ENCODE measurements at places on chromosomes 5 and 9. TPM values are rescaled to one million over a fixed set of nuclear protein-coding genes. Genes with fewer than 3 reads are reported as not detected.
A peak's percentile ranks its signal among the peaks of the same experiment; 100 is the strongest.

RPP25L gene
- 31.8 TPM for total RNA-seq

FBXO38 gene
- 43.6 TPM for total RNA-seq

CLIC3 gene
- 38.6 TPM for total RNA-seq

WNT8A gene
- not detected for total RNA-seq

RHOBTB3 gene
- total RNA-seq = 76.3 TPM

NEUROG1 gene
- total RNA-seq = 3.7 TPM

PPIC gene
- 23.4 TPM for total RNA-seq

WDR38 gene
- not detected for total RNA-seq

DNAH5 gene
- 1.2 TPM for total RNA-seq

DNA sequence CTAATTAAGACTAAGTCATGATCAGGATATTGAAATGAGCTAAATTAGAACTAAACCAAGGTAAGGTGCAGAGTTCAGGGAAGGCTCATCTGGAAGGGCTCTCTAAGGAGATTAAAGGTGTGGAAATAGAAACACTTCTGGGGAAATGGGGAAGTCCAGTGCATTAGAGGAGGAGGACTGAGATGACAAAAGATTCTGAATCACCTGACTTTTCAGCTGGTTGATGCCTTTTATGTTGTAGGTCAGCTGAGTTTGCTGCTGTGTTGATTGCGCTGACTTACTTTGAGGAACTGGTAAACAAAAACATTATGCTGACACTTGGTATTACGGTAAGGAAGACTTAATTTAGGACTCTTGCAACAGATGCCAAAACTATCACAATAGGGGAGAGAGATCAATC, 23.8 kb downstream of the IFNA5 start:
- no peak for DNase-seq

- DNase-seq = no peak
Observed at GRCh38 chr5:90932052-90932699, 373.6 kb downstream of the ADGRV1 start.

GRCh38 chr9:133770076-133770777, 32.1 kb upstream of the SARDH start:
- DNase-seq = peak; percentile 62

GRCh38 chr5:33892620-33893137, 889 bp upstream of the ADAMTS12 start:
- DNase-seq = no peak

DNA sequence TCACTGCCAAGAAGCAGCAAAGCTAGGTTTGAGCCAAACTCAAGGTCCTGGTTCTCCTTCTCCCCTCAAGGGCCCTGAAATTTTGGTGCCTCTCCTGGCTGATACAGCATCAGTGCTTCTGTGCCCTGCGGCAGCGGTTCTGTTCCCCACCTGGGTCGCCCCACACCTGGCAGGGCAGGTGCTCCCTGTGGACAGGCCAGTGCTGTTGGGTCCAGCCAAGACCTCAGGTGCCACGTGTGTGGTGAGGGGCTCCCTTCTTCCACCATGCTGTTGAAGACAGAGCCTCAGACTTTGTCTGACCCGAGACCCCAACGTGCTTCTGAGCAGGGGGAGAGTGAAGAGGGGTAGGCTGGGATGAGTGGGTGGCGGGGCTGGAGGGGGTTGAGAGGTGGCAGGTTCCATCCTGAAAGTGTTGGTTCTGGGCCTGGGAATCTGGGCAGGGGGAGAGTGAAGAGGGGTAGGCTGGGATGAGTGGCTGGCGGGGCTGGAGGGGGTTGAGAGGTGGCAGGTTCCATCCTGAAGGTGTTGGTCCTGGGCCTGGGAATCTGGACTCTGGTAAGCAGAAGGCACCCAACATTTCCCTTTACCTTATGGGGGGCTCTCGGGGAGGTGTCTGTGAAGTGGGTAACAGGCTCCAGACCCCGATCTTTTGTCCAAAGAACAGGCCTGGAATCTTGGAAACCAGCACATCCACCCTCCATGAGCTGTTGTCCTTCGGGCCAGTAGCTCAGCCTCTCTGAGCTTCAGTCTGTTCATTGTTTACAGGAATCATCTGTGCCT, 2.3 kb downstream of the PLEKHG4B start:
- DNase-seq = no peak

DNA sequence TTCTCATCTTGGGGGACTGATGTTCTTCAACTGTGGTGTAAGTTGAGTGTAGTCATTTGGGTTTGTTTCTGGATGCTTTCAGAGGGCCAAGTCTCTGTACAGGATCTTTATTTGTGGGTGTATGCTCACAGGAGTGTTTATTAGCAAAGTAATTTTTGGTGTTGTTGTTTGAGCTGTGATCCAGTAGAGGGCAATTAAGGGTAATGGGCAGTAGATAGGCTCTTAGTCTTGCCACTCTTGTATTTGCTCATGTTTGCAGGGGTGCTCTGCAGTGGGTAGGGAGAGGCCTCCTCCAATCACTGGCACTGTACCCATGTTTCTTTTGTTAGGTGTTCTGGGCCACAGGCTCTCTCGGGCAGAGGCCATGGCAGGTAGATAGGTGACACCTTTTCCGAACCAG, 45.9 kb upstream of the ITGA2 start:
- no peak for DNase-seq

DNA sequence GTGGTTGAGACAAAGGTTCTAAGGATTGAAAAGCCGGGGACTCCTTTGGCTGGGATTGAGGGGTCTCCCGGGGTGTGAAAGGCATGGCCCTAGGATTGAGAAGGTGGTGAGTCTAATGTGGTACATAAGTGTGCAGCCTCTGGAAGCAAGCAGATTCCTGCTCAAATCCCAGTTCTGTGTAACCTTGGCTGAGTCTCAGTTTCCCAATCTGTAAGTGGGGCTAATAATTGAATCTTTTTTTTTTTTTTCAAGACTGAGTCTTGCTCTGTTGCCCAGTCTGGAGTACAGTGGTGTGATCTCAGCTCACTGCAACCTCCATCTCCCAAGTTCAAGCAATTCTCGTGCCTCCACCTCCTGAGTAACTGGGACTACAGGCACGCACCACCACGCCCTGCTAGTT, 5.9 kb downstream of the SH2D3C start:
- no peak for DNase-seq

DNA sequence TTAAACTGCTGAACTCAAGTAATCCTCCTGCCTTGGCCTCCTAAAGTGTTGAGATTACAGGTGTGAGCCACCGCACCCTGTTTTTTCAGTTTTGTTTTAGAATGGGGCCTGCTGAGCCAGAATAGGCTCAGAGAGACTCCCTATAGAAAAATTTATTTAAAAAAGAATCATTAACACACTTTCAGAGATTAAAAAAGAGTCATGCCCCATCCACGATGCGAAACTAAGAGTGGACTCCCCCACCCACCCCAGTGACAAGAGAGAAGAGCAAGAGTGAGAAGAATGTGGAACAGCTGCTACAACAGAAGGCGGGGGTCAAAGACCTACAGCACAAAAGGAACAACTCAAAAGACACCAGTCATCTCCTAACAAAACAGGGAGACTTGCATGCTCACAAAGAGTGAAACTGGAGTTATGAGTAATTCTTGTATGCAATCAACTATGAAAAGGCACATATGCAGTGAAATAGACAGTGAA, 47.2 kb downstream of the GLDC start:
- no peak for DNase-seq

DNA sequence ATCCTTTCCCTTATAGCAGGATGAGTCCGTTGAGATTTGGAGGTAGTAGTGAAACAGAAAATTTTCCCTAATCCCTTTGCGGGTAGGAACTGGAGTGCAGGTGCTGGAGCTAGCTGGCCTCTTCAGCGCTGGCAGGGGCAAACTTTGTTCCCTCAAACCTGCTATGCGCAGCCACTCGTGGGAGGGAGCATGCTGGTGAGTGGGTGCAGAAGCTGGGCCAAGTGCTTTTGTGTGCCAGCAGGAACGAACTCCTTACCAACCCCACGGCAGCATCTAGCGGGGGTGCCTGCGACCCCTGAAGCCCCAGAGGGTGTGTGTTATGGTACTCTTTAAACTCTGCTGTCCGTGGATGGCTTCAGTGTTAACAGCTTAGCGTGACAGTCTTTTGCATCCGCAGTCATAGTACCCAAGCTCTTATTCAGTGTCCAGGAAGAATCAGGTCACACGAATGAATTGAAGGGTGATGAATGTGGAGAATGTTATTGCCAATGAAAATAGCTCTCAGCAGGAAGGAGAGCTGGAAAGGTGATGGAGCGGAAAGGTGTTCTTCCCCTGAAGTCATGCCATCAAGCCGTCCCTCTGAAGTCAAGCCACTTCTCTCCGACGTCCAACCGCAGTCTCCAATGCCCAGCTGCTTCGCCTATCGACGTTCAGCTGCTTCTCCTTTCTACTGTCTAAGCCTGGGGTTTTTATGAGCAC, 1445.1 kb upstream of the CDH9 start:
- no peak for DNase-seq

DNA sequence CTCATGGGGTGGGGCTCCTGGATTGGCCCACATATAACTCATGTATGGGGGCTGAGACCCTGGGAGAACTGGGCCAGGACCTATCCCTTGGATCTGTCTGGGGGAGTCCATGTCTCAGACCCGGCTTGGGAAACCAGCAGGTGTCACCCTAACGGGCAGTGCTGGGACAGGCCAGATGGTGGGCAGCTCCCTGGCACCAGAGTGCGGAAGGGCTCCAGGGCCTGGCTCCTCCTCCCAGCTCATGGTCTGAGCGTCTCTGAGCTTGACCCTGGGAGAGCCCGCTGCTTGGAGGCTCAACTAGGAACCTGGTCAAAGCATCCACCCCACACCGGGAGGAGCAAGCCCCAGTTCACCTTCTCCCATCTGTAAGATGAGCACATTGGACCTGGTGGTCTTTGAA, 15.5 kb upstream of the NCS1 start:
- DNase-seq = no peak

GRCh38 chr9:806285-807156, 35.0 kb upstream of the DMRT1 start:
- no peak for DNase-seq

DNA sequence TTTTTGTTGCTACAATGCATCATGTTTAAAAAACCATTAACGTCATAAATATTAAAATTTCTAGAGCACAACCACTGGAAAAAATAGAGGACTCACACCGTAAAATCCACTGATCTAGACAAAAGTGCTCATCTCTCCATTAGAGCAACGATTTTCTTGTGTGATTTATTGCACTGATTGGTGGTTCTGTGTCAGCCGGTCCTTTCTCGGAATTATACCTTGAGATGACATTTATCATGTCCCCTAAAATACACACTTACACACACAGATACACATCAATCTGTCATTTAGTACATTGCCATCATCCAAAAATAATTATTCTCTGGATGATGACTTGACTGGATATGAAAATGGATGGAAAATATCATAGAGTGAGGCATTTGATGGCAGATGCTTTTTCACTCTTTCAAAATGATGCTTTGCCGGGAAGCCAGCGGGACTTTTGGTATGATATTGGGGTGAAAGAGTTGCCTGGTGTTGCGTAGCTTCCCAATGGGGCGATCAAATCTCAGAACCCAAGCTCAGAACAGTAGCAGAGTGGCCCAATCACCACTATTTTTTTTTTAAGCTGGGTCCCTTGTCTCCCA, 226.6 kb downstream of the GAS1 start:
- no peak for DNase-seq

DNA sequence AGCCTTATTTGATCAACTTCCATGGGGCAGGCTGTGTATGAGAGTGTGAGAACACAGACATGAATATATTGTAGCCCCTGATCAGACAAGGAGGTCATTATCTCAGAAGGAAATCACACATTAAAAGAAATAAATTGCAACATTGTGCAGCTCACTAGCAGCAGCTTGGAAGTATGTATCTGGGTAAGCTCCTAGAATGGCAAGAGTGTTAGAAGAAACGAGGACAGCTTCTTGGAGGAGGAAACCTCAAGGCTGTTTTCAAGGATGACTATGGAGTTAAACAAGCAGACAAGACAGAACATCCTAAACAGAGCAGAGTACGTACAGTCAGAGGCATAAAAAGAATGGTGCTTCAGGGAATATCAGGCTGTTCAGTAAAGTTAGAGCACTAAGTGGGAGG, 511.0 kb downstream of the SLCO4C1 start:
- DNase-seq = no peak

- DNase-seq = no peak
Observed at GRCh38 chr5:173138707-173139106, 5.6 kb upstream of the BNIP1 start.

DNA sequence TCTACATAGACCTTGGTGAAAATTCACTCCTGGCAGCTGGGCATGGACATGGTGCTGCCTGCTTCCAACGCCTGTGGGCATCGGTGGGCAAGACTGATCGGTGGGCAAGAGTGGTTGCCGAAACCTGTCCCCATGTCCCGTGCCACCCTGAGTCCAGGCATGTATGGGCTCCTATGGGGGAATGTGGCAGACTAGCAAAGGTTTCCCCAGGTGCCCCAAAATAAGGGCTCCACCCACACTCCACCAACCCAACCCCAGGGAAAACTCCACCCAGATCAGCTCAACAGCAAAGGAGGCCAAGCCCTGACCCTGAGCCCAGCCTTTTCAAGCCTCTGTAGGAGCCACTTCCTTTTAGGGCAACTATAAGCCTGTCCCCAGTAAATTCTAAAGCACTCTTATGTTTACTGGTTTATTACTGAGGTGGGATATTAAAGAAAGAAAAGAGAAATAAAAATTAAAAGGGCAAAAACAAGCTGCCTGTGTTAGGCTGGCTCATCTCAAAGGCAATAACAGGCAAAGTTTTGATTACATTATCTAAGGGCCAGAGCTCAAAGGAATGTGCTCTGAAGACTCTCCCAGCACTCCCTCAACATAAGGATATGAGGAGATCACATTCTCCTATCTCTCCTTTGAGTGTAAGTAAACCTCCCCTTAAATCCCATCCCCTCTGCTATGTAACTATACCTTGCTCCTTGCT, 8.9 kb upstream of the SPATA31E1 start:
- DNase-seq = peak; percentile 48

DNA sequence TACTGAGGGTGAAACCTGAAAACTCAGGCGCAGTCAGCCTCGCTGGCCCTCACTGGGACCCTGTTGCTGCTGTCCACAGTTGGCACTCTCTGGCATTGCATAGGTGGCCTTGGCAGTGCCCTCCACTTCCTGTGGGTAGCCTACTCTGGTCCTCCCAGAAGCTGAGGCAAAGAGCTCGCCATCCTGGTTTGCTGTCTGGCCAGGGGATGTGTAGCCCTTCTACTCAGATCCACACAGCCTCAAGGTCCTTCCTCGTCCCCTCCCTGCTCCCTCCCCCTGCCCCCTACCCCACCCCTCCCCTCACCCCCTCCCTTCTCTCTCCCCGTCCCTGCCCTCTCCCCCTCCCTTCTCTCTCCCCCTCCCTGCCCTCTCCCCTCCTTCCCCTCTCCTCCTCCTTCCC, 176.0 kb downstream of the OLFM1 start:
- no peak for DNase-seq

DNA sequence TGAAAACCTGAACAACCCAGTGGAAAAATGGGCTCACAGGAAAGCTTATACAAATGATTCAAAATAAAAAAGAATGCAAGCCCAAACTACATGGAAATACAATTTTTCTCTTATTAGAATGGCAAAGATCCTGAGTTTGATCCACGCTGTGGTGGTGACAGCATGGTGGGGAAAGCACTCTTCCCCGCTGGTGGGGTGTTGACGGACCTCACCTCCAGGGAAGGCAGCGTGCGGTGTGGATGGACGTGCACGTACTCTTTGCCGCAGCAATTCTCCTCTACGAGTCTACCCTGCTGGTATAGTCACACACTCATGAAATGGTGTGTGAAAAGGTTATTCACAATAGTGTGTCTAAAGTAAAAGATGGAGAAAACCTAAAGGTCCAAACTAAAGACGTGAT, 5.9 kb upstream of the ZFP62 start:
- no peak for DNase-seq

- no peak for DNase-seq
Observed at GRCh38 chr5:155767470-155767869, 559.5 kb upstream of the SGCD start.

GRCh38 chr5:25025831-25026230, 381.1 kb upstream of the CDH10 start:
- no peak for DNase-seq

- no peak for DNase-seq
Observed at GRCh38 chr5:37055383-37055990, 178.9 kb downstream of the NIPBL start.
